ENCODE measurements at places on chromosomes 7 and 10.

DNA sequence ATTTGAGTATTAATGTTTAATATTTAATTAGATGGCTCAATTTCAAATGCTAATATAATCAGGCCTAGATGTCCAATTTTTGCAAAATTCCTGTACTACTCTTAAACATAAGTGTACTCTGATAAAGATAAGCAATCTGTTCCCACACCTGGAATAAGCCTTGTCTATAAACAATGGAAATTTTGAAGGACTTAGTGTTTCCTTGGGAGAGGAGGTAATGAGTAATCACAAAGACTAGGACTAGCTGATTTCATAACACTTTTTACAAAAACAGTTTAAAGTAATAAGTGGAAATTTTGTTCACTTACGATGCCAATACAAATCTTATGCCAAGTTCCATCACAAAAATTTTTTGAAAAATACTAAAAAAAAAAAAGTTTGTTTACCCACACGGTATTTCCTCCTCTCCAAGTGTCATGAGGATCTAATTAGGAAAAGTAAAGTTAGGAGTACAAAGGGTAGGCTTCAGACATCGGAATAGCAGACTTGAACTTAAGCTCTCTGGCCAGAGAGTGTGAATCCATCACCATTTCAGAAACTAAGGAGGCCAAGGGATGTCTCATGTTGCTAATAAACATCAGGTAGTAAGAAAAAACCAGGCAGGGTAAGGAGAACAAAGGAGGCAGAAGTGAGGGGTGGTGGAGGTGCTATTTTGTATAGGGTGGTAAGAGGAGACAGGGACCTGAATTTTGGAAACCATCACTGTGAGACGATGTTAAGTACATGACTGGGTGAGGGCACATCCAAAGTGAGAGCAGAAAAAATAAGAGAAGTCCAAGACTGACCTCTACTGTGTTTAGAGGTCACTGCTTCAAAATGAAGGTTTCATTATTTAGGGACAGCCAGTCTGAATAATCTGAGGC, 61.3 kb downstream of the RAPGEF5 start:
- peak; percentile 83 for DNase-seq

GRCh38 chr10:57294698-57295097, 933.6 kb upstream of the ZWINT start:
- no peak for DNase-seq

GRCh38 chr10:131580674-131581073, 269.2 kb upstream of the TCERG1L start:
- no peak for DNase-seq

GRCh38 chr7:138352570-138353461, 107.2 kb upstream of the TRIM24 start:
- DNase-seq, result no peak

DNA sequence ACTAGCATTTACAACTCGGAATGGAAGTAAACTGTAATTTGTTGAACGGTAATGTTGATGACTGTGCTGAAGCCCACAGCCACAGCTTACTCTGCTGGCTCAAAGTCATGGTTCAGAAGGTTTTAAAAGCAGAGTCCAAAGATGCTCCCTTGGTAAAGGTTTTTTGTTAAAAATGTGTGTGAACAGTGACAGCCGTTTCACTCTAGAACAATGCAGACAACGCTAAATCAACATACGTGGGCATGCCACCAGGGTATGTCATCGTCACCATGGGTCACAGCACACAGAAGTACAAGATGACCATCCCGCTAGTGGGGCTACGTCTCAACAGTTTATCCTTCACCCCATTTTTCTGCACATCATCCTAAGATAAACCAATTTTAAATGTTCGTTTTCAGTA, 106.5 kb upstream of the LANCL2 start:
- no peak for DNase-seq

- DNase-seq, result no peak
Measured at GRCh38 chr7:1103789-1104515, 16.0 kb downstream of the GPER1 start.

DNA sequence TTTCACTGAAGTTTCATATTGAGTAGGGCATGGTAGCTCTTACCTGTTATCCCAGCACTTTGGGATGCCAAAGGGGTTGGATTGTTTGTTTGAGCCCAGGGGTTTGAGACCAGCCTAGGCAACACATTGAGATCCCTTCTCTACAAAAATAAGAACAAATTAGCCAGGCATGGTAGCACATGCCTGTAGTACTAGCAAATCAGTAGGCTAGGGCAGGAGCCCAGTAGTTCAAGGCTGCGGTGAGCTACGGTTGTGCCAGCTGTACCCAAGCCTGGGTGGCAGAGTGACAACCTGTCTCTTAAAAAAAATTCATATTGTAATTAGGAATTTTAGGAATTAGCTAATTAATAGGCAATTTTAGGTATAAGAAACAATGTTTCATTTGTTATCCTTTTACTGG, 18.0 kb downstream of the BBIP1 start:
- DNase-seq, result no peak

DNA sequence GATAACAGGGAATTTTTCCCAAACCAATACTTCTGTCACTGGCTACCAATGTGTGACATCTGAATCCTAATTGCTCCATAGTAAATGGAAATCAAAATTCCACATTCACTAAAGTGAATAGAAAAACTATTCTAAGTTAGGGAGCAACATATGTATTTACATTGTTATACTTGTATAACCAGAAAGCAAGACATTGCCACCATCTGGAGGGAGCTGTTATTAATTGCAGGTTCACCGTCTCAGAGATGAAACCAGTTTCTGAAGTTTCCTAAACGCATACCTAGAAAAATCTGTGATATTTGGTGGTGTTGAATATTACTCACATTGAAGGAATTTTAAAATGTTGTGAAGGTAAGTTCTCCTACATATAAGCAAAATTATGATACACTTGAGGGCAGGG, 390.1 kb downstream of the NXPH1 start:
- DNase-seq, result no peak

DNA sequence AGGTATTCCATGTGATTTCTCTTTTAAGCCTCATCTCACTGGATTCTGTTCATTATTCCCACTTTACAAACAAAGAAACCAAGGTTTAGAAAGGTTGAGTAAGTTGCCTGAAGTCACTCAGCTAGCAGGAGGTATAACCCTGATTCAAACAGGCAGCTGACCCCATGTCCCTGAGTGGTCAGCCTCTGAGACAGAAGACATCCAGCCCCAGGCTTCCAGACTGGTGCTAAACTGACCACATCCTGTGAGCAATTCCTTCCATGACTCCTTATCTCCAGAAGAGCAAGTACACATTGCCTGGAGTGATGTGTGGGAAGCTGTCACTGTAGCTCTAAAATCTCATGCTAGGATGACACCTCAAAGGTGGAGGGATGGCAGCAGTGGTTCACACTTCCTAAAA, 3.7 kb downstream of the PLPP4 start:
- DNase-seq, result no peak

DNA sequence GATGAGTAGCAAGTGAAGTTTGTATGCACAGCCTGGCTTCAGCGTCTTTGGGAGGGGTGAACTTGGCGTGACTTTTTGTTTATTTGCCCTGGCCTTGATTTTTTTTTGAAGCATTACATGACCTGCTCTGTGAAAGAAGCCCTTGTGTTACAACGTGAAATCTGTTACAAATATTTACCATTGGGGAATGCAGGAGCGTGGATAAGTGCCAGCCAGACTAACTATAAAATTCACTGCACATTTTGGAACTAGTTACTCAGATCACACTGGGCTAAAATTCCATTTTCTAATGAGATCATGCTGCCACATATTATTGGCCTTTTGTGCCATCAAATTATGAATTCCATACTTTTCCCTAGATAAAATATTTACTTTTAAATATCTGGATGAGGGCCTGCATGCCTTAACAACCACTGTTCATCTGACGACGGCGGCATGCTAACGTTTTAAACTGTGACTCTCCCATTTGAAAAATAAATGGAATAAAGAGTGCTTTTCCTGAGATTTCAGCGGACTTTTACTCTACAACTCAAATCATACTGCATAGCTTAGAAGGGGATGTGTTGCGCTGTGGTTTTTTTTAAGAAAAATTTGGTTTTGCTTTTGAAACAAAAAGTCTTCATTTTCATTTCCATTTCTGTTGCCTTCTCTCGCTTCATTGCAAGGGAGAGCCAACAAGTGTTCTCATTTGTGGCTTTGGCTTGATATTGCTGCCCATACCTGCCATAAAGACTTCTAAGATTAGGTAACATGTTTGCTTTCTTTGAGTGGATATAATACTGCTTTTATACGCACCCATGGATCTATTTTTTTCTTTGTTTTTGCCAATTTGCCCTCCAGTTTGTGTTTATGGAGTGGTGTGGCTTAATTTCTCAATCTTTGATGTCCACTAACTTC, 352.2 kb downstream of the TFEC start:
- DNase-seq, result no peak

DNA sequence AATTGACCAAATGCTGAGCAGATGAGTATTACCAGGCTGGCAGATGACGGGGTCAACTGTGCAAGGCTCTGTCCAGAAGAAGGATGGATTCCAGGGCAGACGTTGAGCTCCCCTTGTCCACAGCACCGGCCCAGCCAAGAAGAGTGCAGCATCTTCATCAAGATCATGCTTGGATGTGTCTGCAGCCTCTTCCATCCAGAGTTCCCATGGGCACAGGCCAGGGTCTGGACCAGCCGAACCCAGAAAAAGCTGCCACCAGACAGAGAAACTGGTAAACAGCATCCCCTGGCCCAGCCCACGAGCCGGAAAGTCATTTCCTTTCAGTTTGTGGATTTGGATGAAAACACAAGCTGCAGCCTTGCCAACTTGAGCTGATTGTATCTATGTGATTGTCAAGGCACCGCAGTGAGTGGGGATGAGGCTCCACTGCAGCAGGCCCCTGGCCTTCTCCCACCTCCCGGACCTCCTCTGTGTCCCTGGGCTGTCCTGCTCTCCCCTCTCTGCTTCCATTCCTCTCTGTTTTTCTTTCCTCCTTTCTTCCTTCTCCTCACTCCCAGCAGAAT, 321.8 kb downstream of the TCERG1L start:
- no peak for DNase-seq

DNA sequence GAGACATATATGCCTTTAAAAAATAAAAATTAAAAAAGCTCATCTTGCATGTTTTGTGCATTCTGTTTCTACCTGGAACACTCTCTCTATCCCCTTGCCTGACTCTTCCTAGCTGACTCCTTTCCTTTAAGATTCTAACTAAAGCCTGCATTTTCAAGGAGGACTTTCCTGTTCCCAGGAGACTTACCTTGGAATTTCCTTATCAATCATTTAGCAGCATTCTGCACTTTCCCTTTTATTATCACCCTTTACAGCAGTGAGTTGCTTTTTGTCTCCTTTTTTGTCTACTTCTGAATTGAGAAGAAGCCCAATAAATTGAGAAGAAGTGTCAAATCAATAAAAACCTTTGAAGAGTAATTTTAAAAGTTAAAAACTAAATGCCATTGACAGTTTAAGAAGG, 142.2 kb upstream of the TMEM196 start:
- DNase-seq, result no peak

Measured in dermis blood vessel endothelial cell (primary cell).